Hippocampal formation (tissue), 2 donors: ENCODE measurements at places on chromosomes 6 and 20.

DNA sequence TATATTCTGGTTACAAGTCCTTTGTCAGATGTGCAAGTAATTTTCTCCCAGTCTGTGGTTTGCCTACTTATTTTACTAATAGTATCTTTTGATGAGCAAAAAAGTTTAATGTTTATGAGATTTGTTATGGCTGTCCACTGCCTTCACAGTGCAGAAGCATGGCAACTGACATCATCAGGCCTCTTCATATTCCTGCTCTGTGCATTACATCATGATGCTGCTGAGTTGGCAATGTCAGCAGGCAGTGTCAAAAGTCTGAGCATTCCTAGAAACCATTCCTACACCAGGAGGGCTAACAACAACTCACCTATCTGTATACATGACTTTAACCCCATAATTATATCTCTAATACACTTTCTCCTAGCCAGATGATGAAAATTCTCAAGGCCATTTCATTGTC lies 10.8 kb upstream of the OR2B2 start:
- DNase-seq, result no peak

- DNase-seq, result no peak
These were observed 8.5 kb upstream of the SIM1 start for GRCh38 chr6:100473182-100473581.

DNA sequence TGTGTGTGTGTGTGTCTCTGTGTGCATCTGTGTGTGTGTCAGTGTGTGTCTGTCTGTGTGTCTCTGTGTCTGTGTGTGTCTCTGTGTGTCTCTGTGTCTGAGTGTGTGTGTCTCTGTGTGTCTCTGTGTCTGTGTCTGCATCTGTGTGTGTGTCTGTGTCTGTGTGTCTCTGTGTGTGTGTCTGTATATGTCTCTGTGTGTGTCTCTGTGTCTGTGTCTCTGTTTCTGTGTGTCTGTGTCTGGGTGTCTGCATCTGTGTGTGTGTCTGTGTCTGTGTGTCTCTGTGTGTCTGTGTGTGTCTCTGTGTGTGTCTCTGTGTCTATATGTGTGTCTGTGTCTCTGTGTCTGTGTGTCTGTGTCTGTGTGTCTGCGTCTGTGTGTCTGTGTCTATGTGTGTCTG lies 207.8 kb downstream of the TAF4 start:
- no peak for DNase-seq

GRCh38 chr6:159267165-159267564 lies 98.0 kb downstream of the FNDC1 start:
- no peak for DNase-seq

DNA sequence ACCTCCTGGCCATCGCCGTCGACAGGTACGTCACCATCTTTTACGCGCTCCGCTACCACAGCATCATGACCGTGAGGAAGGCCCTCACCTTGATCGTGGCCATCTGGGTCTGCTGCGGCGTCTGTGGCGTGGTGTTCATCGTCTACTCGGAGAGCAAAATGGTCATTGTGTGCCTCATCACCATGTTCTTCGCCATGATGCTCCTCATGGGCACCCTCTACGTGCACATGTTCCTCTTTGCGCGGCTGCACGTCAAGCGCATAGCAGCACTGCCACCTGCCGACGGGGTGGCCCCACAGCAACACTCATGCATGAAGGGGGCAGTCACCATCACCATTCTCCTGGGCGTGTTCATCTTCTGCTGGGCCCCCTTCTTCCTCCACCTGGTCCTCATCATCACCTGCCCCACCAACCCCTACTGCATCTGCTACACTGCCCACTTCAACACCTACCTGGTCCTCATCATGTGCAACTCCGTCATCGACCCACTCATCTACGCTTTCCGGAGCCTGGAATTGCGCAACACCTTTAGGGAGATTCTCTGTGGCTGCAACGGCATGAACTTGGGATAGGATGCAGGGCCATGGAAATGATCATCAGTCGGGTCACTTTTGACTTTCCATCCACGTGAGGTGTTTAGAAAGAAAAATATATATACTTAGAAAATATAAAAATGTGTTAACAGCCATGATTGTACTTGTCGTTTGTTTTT lies 868 bp downstream of the MC3R start:
- DNase-seq, result no peak

DNA sequence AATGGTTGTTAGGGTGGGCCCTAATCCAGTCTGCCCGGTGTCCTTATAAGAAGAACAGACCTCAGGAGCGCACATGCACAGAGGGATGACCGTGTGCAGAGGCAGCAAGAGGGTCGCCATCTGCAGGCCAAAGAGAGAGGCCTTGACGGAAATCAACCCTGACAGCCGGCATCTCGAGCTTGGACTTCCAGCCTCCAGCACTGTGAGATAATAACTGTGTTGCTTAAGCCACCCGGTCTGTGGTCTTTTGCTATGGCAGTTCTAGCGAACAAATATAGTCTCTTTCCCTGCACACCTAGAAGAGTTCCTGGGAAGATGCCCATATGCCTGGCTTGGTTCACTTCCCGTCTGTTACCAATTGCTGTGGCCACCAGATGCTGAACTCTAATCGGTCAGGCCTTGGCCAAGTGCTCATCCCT lies 35.3 kb upstream of the PTGIS start:
- DNase-seq, result no peak

DNA sequence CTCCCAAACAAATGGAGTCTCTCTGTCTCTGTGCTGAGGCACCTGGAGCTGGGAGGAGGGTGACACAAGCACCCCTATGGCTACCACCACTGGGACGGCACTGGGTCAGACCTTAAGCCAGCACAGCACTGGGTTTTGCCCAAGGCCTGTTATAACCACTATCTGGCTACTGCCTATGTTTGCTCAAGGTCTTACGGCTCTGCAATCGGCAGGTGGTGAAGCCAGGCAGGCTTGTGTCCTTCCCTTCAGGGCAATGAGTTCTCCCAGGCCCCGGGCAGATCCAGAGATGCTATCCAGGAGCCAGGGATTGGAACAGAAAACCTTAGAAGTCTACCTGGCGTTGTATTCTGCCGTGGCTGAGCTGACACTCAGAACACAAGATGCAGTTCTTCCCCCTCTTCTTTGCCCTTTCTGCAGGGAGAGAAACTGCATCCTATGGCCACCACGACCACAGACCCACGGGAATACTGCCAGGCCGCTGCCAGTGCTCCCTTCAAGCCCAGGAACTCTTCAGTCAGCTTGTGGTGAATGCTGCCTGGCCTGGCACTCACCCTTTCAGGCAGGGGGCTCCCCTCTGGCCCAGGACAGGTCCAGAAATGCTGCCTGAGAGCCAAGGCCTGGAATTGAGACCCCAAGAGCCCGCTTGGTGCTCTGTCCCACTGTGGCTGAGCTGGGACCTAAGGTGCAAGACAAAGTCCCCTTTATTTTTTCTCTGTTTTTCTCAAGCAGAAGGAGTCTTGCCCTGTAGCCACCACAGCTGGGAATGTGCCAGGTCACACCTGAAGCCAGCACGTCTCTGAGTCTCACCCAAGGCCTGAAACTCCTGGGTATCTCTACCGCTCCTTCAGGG lies 67.0 kb upstream of the FRMD1 start:
- DNase-seq, result no peak

DNA sequence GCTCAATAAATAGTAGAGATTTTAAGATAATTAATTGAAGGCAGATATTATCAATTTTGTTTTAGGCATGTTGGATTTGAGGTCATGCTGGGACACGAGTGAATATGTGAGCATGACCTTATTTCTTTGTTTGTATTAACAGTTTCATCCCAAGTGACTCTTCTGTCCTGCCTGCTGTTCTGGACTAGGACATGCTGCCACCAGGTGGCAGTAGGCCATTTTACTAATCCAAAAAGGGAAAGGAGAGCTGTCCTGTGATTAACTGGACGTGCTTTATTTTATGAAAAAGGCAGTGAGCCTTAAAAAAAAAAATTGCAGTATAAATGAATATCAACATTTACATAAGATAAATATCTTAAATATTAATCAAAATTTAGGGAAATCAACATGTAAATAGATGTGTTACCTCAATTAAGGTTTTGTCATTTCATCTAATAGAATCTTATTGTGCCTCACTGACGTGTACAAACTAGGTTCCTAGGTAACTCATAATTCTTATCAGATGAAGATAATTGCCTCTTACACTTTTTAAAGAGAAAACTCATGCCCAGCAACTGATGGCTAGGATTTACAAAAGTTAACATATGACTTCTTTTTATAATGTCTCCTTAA lies 49.8 kb downstream of the FRK start:
- DNase-seq, result peak; percentile 67

- no peak for DNase-seq
These were observed 44.1 kb downstream of the CTNNBL1 start for GRCh38 chr20:37737826-37738420.

GRCh38 chr6:109389650-109390274 lies 7.5 kb upstream of the CD164 start:
- no peak for DNase-seq
